ENCODE measurements at places on chromosomes 6 and 20.

DNA sequence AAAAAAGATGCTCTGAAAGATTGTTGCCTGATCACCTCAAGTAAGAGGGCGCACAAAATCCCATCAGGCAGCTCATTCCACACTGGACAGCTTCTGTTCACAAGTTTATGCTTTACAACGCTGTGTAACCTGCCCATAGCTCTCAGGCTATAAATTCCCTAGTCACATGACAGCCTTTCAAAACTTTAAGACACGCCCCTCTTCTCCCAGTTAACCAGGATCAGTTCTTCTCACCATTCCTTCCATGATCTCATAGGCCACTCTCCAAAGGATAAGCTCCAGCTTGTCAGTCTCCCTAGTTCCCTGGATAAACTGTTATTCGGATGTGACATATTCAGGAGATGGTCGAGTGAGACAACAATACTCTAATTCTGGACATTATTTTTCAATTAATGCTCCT is 15.0 kb downstream of the ADNP start:
- DNase-seq, result no peak

DNA sequence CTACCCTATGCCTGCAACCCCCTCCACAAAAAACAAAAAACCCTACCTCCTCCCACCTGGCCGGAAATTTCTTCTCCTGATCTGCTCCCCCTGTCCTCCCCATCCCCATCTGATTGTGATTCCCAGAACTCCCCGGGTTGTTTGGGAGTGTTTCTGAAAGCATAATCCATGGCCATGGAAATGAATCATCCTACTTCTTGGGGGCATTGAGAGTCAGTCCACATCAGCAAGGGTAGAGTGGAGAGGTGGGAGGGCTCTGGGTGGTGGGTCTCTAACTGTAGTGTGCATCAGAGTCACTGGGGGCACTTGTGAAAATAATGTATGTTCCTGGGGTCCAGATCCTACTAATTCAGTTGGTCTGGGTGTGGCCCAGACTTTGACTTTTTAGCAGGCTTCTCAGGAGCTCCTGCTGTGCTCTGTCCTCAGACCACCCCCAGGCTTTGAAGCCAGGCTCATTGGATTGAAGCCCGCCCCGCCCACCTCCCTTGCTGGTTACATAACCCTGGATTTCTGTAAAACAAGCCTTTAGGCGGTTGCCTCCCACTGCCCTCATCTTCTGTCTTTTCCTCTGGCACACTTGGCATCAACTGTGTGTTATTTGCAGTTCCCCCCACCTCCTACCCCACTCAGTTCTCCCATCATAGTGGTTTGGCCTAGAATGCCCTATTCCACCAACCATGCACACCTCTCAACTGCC is 10.5 kb downstream of the PIGT start:
- DNase-seq, result no peak

DNA sequence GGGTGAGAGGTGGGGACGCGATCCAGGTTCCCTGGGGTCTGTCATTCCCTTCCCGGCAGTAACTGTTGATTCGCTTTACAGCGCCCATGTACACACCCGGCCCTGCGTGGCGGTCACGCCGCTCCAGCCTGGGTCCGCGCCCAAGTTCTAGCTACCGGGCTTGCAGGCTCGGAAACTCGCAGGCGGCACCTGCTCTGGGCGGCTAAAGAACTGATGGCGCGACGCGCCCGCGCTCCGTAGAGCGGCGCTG is 1.4 kb upstream of the POU3F2 start:
- DNase-seq, result peak; percentile 45

DNA sequence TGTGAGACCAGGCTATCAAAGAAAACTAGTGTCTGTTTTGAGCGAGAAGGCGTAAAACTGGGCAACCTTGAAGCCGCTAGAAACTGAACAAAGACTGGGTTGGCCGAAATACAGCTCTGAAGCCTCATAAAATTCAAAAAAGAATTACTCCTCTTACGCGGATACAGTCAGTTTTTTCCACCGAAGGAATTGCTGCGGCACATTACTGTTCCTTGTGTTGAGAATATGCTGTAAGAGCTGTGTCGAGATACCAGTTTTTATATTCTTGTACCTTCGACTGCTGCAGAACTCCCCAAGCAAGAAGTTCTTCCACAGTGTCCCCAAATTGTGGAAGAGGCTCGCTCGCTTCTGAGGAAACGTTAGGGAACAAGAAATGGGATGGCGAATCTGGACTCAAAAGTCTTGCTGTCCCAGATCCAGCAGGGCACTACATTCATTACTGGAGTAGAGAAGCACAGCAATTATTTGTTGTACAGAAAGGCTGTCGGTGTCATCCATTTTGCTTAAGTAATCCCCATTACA is 523 bp upstream of the COX7A2 start:
- DNase-seq, result peak; percentile 28
